K562 (cell line): ENCODE measurements at places on chromosomes 3 and 15. TPM values are rescaled to one million over a fixed set of nuclear protein-coding genes. Genes with fewer than 3 reads are reported as not detected.

DNA sequence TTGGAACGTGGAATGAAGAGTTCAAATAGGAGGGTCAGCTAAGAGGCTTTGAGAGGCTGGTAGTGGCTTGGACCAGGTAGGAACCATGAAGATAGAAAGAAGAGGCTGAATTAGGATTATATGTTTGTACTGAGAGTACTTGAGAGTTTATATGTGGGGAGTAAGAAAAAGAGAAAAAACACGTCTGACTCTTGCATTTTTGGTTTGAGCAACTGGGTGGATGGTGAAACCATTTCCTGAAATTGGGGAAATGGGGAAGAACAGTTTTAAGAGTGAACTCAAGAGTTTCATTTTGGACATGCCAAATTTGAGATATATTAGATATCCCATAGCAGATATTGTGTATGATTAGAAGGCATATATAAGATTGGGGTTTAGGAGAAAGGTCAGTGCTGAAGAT, 92.9 kb upstream of the TNIK start:
- no peak for DNase-seq

LTK gene
- polyA plus RNA-seq, result 4.3 and 4.4 TPM in 2 replicates

DNA sequence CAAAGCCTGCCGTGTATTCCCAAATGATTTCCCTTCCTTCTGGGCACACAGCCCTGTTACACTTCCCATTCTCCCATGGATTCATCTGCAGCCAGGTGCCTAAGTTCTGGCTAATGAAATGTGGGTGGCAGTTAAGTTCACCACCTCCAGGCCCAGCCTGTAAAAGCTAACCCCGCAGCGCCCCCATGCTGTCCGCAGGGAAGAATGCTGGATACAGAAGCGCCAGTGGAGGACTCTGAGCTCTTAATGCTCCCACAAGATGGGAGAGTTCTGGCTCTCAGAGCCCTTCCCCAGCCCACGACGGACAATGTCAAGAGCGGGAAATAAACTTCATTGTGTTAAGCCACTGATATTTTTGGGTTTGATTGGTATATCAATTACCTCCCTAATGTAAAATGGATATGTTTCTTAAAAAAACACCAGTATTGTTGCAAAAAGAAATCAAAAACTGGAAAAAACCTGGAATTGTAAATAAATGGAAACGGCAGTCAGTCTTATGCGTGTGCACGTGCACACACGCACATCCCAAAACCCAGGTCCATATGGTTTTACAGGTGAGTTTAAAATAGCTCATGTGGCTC, 37.7 kb upstream of the FGD5 start:
- DNase-seq, result peak; percentile 43

GRCh38 chr15:70024521-70024920, 73.2 kb downstream of the TLE3 start:
- no peak for DNase-seq

DNAJA4 gene
- polyA plus RNA-seq, result 0.09 TPM in 1 of 2 replicates, not detected in the other

STARD5 gene
- 2.2 and 2.5 TPM in 2 replicates for polyA plus RNA-seq

GRCh38 chr3:149152420-149152819, 23.0 kb downstream of the HPS3 start:
- no peak for DNase-seq

PBRM1 gene
- 14.1 and 14.5 TPM in 2 replicates for polyA plus RNA-seq

DNA sequence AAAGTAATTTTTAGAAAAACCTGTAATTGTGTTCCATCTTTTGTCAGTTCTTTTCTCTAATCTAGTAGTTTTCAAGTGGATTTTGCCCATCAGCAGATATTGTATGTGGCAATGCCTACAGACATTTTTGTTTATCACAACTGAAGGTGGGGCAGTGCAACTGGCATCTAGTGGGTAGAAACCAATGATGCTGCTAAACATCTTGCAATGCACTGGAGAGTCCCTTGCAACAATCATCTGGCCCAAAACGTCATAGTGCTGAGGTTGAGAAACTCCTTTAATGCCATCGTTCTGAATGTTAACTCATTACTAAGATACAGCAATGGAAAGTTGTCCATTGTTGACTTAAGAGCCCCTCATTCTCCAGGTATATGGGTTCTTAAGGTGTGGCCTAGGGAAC, 80.1 kb downstream of the BTD start:
- no peak for DNase-seq

CTDSPL gene
- 8.8 and 8.9 TPM in 2 replicates for polyA plus RNA-seq

DNA sequence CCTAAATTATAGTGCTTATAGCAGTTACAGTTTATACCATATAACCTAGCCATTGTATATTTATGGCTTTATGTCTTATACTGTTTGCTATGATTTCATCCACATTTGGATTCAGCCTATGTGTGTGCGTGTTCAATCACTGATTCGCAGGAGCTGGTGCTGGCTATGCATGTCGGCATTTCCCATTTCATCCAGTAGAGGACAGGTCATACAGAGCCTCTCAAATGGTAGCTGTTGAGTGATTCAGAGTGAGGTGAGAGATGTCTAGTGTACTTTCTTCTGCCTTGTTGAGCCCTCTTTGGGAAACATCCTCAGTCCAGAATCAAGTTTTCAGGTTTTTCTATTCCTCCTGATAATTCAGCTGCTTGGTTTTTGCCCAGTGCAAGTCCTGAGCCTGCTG, 76.1 kb downstream of the FRMD4B start:
- no peak for DNase-seq

- DNase-seq, result no peak
These were observed 425.3 kb upstream of the CBLB start for GRCh38 chr3:106294121-106294520.

GRCh38 chr3:29310865-29311264, 30.0 kb downstream of the RBMS3 start:
- DNase-seq, result no peak

GRCh38 chr3:47056705-47057104, 77.2 kb downstream of the NBEAL2 start:
- no peak for DNase-seq

DNA sequence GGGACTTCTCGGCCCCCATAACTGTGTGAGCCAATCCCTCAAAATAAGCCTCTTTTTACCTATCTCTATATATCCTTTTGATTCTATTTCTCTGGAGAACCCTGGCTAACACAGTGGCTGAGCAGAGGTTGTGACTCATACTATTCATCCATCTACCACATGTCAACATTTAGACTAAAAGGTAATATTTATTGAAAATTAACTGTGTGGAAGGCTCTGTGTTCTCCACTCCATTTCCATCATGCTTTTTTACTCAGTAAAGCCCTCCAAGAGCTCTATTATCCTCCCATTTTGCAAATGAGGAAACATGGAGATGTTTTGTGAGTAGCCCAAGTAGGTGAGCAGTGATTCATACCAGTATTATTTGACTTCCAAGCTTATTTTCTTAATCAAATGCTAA, 217.9 kb upstream of the DCBLD2 start:
- no peak for DNase-seq

MEIS2 gene
- polyA plus RNA-seq, result 21.2 and 26.8 TPM in 2 replicates

- no peak for DNase-seq
These were observed 59.0 kb upstream of the BCL6 start for GRCh38 chr3:187804120-187804744.

DNA sequence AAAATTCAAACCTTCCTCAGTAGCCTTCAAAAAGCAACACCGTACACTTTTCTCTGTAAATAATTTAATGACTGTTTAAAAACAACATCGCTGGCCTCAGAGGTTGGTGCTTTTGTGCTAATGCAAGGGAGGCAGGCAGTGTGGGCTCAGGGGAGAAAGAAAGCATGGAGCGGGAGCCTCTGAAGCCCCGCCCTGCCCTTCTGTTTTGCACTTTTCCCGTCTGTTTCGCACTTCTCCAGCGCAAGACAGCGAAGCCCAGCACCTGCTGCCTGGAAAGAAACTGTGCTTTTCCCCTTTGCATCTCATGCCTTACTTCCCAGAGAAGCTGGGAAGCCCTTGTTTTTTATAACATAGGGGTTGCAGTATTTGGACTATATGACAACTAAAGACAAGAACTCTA, 23.1 kb downstream of the TRPM1 start:
- no peak for DNase-seq

GRCh38 chr15:99098426-99098825, 6.5 kb upstream of the SYNM start:
- no peak for DNase-seq

- DNase-seq, result no peak
These were observed 216.9 kb downstream of the ATP8B4 start for GRCh38 chr15:49901996-49902684.

DNA sequence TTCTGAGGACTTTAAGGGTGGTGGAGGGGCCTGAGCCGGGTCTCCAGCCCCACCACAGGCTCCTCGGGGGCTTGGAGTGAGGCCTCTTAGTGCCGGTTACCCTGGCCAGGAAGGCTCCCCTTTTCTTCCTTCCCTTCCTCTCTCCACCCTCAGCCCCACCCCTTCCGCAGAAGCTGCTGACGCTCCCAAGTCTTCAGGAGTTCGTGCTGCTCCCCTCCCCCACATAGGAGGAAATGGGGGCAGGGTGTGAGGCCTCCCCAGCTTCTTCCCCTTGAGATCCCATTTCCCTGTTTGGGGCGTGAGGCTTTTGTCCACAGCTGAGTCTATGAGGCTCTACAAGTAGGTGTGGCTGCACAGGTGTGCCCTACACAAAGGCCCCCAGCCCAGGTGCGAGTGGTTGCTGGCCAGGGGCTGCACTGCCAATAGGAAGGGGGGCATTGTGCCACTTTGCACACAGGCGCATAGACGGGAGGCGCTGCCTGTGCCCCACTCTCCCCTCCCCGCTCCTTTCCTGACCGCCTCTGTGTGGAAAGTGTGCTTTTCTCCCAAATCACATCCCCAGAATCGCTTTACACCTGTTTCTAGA, 915 bp upstream of the CALML4 start:
- DNase-seq, result peak; percentile 71

DNA sequence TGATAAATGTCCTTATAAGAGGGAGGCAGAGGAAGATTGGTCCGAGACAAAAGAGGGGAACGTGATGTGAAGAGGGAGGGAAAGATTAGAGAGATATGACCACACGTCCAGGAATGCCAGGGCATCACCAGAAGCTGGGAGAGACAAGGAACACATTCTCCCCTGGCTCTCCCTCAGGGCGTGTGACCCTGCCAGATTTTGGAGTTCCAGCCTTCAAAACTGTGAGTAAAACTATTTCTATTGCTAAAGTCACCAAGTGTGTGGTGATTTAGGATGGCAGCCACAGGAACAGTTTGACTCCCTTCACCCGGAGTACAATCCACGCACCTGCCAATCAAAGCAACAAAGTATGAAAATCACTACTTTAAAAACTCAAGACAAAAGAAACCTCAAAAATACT, 32.1 kb upstream of the TJP1 start:
- DNase-seq, result no peak

DNA sequence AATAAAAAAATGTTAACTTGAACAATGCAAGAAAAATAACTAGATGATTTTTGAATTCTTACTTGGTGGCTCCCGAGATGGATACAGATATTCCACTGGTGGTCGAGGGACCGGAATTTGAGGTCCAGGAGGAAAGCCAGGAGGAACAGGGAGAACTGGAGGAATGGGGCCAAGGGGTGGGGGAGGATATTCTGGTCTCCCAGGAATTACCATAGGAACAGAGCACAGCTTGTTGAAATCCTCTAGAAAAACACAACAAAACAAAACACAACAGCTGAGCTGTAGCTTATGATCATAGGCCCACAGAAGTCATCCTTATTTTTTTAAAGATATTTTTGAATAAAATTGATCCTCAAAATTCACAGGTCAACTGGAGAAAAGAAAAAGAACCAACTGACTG, 129.4 kb downstream of the FBN1 start:
- DNase-seq, result no peak

- DNase-seq, result peak; percentile 8
These were observed 54.2 kb downstream of the FLNB start for GRCh38 chr3:58062472-58062871.

DNA sequence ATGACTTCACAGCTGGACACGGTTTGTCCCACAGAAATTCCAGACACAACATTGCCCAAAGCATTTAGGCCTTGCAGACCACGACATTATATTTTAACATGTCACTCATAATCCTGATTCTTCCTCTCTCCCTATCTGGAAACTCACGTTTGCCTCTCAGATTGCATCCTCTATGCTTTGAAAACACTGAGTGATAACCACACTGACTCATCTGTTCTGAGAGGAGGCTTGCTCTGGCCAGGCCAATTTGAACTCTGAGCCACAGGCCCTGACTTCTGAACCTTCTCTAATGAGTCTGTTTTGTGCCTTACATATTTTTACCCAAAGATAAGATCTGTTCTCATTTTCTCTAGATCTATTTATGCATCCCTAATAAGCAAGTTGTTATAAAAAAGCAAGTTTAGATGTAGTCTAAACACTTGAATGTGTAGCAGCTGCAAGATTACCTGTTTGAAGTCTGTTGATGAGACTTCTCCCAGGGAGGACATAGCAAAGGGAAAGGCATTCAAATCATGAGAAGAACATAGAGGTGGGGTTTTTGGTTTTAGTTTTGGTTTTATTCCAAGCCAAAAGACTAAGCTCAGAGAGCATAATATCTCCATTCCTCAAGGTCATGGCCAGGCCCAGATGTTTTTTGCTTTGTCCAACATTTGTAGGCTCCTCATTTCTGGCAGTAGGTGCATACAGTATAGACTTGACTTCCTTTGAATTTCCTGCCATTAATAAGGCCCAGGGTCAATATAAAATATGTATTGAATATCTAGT, 234.4 kb upstream of the LRTM1 start:
- no peak for DNase-seq

DNA sequence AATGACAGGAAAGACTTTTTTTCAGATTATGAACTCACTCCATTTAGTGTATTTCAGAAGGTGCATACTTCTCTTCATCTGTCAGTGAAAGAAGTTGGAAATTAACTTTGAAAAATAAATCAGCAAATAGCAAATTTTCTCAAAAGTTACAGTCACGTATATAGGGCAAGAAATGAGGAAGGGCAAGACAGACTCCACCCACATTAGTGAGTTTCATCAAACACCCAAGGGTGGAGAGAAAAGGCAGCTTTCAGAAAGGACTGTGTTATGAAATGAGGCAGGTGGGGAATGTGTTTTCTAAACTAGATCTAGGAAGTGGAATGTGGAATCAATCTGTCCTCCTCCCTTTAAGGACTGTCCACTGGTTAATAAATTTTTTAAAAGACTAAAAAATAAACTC, 2.9 kb downstream of the SLC22A13 start:
- DNase-seq, result no peak
